ENCODE measurements at places on chromosomes 5 and 9.

GRCh38 chr5:153905219-153905618 is 133.5 kb downstream of the FAM114A2 start:
- DNase-seq: no peak

DNA sequence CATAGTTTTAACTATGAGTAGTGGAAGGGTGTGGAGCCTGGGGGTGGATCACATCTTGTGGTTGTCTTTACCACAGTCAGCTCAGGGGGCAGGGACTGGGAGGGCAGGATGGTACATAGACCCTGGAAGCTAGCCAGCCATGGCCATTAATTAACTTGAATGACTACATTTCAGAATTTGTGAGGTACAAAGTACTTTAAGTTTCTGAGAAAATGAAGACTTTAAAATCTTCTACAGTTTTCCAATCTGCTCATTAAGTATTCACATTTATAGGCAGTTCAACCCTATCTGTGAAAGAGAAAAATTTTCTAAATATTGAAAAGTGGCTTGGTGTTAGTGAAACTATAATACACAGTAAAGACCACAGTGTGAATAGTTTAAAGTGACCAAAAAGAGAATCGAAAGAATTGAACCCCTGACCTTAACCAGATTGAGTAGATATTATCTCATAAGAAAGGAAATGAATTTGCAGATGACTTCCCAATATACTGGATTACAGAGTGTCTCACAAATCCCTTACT is 234.2 kb upstream of the MEF2C start:
- DNase-seq: no peak

GRCh38 chr5:1462358-1462757 is 17.1 kb upstream of the SLC6A3 start:
- DNase-seq: no peak

DNA sequence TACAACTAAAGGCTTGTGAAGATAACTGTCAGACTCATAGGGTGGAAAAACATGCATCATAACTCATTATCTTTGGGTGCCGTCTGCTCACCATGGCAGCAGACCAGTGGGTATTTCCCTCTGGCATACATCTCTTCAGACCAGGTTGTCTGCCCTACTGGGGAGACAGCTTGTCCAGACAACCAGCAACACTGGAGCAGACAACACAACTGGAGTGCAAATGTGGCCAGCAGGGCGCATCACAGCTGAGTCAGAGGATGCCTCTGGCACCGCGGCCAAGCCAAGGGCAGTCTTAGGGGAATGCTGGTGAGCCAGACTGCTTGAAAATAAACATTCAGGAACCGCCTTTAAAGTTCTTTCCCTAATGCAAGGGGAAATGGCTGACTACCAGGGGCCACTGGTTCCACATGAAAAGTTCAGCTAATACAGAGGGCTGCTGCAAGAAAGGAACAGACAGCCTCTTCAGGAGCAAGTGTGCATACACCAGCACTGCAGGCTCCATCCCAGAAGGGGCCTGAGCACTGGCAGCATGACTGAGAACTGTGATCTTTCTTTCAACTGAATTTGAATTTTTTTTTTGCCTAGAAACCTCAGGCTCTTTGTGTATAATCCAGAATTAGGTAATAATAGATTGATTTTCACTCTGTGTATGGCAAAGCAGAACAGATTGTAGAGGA is 77.3 kb downstream of the MAMDC2 start:
- DNase-seq: no peak

DNA sequence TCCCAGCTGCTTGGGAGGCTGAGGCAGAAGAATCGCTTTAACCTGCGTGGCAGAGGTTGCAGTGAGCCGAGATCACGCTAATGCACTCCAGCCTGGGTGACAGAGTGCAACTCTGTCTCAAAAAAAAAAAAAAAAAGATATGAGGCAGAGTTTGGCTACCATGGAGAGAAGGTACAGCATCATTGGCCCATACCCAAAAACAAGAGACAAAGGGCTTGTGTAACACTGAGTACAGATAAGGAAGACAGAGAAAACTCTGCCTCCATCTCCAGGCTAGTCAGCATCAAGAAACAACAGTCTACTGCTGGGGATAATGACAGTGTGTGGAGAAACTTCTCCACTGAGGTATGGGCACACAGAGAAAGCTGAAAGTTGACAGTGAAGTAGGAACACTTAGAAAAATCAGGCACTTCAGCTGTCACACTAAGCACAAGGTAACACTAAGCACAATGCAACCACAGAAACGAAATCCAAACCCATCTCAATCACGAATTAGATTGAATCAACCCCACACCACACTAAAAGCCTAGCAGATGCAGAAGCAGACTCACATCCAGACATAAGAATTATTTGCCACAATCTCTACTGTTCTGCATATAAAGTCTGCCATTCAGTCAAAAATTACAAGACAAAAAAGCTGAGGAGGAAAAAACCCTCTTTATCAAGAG is 10.5 kb downstream of the PJA2 start:
- no peak for DNase-seq

DNA sequence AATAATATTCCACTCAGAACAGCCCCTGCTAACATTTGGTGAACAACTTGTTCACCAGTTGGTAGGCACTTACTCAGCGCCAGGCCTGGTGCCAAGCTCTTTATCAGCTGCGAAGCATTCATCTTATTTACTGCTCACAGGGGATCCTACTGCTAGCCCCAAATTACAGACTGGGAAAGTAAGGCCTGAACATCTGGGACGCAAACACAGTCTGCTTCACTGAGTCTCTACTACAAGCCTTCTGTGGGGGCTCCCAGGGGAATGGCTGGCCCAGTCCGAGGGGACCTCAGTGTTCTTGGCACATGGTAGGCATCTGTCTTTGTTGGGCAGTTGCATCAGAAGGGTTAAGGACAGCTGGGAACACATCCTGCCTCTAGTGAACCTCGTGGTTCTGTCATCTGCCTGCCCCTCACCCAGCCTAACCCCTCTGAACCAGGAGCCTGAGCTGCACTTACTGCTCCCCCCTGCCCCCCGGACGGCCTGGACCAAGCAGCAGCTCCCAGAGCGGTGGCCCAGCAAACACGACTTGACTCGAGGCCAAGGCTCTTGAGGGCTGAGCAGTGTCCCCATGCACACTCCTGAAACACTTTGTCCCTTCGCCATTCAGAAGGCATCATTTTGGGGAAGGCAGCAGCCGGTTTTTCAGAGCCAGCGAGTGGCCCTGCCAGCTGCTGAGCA is at the start of gene PHYHD1:
TSS of gene PHYHD1 (plus strand) at position 602 of the 678 bp plus-strand sequence. CDS start 1,342 bp downstream, outside the sequence.
- DNase-seq: no peak

DNA sequence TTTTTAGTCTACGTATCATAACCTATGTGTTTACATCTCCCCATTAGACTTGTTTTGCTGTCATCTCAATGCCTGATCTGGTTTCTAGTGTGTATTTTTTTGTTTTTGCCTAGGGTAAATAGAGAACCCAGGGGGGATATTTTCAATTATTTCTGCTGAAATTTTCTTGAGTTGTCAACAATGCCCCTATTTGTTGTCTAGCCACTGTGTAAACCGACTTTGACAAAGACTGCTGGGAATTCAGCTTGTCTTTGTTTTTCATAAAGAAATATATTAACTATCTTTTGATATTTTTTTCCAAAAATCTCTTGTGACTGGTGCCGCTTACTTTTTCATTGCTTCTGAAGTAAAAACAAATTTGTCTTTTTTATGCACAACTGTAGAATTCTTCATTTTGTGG is 28.1 kb downstream of the MACIR start:
- no peak for DNase-seq

- DNase-seq: no peak
Observed at GRCh38 chr5:665541-665955, 27.6 kb downstream of the TPPP start.

DNA sequence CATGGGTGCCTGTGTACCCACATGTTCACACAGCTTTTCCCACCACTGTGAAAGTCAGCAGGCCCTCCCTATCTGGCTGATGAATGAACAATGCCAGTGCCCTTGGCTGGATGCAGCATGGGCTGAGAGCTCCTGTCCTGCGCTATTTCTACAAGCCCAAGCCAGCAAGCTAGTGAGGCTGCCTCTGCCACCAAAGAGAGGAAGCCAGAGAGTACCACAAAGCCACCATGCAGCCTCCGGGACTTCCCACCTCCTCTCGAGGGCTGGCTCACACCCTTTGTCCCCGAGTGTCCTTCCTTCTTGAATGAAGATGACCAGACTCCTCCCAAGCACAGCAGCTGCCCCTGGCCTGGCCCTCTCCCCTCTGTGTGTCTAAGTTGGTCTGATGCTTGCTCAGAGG is 76.5 kb downstream of the SH3PXD2B start:
- DNase-seq: no peak

GRCh38 chr9:33159777-33160127 is 7.4 kb downstream of the B4GALT1 start:
- no peak for DNase-seq

DNA sequence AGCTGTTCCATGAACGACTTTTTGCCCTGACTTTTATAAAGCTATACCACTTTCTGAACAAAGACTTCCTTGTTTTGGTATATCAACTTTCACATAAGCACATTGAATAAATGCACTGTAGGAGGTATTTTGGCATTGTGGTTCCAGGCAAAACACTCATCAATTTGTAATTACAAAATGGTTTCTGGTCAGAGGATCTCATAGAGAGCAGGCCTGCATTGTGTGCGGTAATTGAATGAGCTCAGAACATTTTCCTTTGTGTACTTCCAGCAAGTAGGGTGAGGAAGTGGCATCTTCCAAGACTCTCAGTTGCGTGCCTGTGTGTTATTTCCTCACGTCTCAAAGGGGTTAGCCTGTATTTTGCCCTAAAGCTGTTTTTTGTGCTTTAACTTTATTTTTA is 89.2 kb downstream of the PDE6A start:
- no peak for DNase-seq

GRCh38 chr5:102481054-102481715 is 17.6 kb downstream of the SLCO6A1 start:
- no peak for DNase-seq

GRCh38 chr5:143771189-143771588 is 40.8 kb upstream of the HMHB1 start:
- no peak for DNase-seq

GRCh38 chr9:13083963-13084528 is 195.4 kb downstream of the MPDZ start:
- DNase-seq: no peak

GRCh38 chr5:152556784-152557183 is 151.7 kb upstream of the NMUR2 start:
- DNase-seq: no peak

DNA sequence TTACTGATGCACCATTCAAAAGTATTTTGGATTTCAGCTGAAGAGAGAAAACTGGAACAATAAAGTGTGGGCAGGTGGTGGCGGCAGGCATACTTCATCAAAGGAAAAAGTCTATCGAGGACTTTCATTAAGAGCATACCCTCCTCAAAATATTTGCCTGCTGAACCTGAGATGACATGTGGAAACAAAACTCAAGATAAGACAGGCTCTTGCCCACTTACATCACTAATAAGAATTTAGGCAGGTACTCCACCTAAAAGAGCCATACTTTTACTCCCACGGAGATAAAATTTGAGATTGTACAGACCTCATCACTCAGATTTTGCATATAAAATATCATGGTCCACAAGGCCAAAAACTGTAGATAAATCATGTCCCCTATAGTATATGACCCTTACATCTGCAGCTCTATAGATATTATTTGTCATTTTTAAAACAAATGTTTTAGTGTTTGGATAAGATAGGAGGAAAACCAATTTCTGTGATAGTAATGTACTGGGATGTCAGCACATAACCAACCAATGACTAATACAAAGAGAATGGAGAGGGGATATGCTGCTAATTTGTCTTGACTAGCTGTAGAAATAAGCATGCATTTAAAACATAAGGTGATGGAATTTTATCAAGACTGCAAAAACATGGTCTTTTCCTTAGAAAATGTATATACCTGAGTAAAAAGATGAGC is 730.6 kb upstream of the ZNF608 start:
- DNase-seq: no peak

GRCh38 chr5:133824661-133825254 is 143.7 kb downstream of the C5orf15 start:
- no peak for DNase-seq

DNA sequence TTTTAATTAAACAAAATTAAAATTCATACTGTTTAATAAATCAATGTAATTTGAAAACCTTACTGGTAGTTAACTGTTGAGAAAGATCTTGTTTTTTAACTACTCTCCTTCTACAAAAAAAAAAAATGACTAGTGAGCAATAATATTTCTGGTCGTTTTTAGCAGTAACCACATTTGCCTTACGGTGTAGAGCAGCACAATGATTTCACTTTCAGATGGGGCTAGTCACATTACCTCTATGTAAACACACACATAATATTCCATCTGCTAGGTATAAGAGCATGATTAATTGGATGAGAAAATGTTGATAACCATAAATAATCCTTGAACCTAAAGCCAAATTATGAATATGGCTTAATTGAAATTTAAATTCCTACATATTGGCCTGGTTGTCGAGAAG is 198.1 kb downstream of the CHSY3 start:
- no peak for DNase-seq

- DNase-seq: no peak
Observed at GRCh38 chr5:128534726-128535125, 3.3 kb downstream of the FBN2 start.

- DNase-seq: no peak
Observed at GRCh38 chr9:87250205-87250604, 247.5 kb upstream of the DAPK1 start.

- DNase-seq: no peak
Observed at GRCh38 chr9:116860509-116861120, 173.5 kb downstream of the TRIM32 start.

DNA sequence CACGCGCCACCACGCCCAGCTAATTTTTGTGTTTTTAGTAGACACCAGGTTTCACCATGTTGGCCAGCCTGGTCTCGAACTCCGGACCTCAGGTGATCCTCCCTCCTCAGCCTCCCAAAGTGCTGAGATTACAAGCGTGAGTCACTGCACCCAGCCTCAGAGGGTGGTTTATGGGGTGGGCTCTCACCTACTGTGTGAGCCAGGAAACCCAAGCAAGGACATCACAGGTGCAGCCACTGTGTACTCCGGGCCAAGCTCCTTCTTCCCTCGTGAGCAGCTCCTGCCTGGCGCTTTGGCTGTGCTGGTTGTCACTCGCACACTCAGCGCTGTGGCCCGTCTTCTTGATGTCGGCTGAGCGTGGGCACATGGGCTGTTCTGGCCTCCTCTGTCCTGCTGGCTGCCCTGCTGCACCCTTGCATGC is 70.1 kb downstream of the WNK2 start:
- DNase-seq: no peak

DNA sequence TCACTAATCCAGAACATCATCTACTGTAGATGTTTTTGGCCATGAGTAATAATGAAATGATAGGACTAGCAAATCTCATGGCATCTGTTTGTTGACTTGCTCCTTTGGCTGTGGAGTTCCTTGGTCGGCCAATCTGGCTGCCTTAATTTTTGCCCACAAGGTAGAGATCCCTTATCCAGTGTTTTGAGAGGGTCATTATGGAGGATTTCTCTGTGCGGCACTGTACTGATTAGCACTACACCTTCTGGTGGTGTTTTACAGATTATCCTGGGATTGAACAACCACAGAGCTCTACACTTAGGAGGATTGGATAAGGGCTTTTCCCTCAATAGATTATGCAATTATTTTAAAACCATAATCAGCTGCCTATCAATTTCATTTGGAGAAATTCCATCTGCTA is 3.2 kb upstream of the ENHO start:
- DNase-seq: no peak
